ENCODE measurements at places on chromosomes 4 and X.

DNA sequence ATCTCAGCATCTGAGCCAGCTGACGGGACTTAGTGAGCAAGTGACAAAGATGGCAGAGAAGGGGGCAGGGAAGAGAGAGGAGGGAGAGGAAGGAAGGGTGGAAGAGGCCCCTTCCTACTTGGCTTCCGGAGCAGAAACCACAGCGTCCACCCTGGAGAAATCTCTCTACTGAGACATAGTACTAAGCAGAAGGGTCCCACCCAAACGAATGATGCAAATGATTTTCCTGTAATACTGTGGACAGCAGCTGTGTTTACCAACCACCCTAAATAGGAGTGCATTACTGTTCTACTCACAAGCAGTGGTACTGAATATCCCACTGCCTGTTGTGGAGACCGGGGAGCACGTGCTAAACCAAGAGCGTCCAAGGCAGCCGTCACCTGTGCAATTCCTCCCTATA is 29.4 kb downstream of the DTHD1 start:
- DNase-seq = no peak

DNA sequence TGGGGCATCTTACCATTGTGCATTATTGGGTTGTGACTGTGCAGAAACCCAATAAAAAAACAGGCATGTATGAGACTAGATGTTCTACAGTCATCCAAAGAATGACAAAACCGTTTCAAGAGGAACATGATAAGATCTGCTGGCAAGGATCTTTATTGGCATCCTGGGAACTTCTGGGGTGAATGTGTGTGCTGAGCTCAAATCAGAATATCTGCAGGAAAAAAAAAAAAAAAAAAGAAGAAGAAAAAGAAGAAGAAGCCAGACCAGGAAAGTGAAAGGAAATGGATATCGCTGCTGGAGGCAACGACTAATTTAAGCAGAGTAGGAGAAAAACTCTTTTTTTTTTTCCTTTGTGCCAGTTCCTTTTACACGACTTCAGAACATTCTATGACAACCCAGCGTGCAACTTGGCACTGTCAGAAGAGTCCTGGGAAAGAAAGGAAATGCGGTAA is 484.2 kb upstream of the BOD1L1 start:
- peak; percentile 62 for DNase-seq

GRCh38 chr4:145785391-145786008 is 105.6 kb downstream of the C4orf51 start:
- no peak for DNase-seq

DNA sequence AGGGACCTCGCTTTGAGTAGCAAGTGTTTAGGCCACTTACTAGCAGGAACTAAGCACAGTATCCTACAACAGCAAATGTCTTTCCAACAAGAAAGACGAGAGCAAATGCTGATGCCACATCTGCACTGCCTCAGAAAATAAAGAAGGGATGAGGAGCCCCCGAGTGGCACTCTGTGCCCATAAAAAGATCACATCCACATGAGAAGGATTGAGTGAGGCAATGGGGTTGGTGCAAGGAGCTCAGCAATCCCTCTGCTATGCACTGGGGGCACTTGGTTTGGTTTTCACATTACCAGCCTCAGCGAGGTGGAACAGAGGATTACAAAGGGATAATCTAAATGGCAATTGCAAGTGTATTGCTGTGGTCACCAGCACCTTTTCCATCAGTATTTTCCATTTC is 252.8 kb upstream of the SLC7A11 start:
- peak; percentile 44 for DNase-seq

DNA sequence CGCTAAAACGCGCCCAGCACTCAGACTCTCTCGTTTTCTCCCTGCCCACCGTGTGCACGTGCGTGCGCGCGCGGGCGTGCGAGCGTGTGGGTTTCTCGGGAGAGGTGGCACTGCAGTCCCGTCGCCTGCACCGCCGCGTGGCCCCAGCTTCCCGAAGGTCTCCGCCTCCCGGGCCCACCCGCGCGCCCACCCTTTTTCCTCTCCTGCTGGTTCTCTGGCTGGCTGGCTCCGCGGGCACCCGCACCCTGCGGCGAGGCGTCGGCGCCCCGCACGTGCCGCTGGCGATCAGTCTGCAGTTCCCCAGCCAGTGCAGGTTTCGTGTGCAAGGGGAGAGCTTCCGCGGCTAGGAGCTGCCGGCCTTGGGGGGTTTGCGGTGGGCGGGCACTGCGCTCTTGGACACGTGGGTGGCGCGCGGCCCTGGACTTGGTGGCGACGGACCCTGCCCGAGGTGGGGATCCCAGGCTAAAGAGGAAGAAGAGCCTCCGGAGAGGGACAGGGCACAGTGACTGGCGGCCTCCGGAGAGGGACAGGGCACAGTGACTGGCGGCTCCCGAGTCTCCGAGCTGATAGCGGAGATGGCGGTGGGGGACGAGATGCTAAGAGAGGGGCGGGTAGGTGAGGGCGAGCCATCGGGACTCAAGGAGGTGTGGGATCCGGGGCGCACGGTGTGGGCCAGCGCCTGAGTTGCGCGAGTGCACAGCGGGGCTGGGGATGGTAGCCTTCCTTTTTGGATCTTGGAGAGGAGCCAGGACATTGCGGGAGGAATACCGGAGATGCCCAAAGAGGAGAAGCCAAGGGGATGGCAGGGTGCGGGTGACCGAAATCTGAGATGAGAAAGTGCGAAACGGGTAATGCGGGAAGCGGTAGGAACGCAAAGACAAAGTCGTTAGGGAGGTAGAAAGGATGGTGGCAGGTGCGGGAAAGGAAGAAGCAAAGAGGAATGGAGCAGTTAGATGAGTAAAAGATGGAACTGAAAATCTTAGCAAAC is at the start of gene FAM184B:
Gene FAM184B (minus strand): TSS at position 322 of the 988 bp plus-strand sequence. CDS start 322 bp downstream, outside the sequence.
- peak; percentile 14 for DNase-seq

DNA sequence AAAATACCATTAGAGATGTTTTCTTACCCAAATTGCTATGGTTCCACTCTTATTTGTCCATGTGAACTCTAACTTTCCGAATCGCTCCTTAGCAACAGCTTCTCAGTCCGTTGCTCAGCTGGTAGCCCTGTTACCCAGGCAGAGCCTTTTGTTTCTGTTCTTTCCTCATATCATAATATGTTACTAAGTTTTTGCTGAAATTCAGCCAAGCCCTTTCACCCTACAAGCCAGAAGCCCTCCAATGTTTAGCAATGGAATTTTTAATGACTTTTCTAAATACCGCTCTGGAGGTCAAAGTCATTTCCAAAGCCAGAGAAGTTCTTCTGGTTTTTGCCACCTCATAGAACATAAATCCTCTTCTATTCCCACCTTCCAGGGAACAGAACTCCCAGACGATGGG is 1029.5 kb downstream of the C4orf33 start:
- DNase-seq = no peak

DNA sequence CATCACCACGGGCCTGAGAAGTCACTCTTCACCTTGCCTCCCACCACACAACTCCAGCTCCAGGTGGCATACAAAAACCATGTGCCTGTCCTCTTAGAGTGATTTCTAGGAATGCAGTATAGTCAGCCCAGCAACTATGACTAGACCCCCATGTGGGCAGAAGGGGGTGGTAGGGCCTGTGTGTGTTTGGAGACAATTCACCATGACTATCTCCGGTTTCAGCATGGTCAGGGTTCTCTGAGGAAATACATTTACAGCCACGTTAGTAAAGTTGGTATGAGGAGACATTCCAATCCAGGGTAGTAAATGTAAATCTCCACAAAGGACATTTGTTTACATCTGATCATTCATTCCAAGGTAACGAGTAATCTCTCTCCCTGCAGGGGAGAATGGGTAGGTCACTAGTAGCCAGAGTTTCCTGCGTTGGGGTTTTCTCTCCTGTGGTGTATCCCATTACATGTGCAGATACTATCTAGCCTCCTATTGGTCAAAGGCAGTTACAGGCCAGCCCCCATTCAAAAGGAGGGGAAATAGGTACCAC is 4.2 kb upstream of the MTMR1 start:
- DNase-seq = peak; percentile 95

GRCh38 chrX:42241421-42241820 is 318.1 kb upstream of the CASK start:
- peak; percentile 3 for DNase-seq

DNA sequence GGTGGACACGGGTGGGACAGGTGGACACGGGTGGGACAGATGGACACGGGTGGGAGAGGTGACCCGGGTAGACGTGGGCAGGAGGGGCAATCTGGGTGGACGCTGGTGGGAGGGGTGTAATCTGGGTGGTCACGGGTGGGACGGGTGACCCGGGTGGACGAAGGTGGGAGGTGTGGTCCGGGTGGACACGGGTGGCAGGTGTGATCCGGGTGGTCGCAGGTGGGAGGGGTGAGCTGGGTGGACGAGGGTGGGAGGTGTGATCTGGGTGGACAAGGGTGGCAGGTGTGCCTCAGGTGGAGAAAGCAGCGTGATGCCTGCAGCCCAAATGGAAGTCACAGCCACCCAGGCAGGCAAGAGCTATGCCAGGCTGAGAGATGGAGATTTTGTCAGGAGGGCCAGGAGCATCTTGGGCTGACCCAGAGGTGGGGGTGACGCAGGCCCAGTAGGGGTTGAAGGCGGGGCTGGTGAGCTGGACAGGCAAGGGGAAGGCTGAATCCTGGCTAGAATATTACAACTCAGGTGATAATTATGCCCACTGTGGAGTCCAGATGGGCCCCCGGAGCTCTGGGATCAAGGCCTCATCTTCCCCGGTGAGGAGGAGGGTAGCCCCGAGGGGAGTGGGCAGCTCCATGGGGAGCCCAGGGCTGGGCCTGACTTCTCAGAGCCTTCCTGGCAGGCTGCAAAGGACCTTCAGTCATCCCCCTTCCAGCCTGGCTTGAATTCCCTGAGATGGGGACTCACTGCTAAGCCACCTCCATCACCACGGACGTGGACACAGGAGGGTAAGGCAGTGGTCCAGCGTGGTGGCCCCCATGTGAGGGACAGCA is 100.0 kb downstream of the ADRA2C start:
- no peak for DNase-seq

- DNase-seq = no peak
Measured at GRCh38 chr4:26346203-26346620, 25.4 kb downstream of the RBPJ start.

DNA sequence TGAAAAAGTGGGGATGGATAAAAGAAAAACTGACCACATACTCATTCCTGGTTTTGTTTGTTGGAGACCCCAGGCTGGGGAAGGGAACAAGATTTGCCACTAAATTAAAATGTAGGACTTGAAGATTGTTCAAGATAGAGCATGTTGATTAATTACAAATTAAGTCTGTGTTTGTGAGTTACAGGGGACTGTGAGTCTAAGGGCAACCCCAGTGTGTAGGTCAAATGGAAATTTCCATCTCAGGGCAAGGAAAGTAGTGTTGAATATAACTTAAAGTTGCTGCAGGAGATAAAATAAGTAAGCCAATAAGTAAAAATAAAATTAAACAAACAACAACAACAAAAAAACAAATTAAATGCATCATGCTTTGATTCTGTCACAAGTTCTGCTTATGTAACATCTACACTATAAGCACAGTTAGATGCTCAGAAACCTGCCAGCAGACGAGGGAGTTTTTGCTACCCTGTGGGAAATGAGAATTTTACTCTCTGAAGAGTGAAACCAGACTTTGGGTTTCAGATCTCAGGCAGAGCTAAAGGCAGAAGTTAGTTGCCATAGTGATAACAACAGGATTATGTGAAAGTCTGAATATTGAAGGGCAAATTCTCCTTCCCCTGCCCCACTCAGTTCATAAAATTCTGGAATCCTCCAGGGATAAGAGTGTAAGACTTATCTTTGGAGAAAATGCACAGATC is 352.3 kb downstream of the GRXCR1 start:
- DNase-seq = no peak

GRCh38 chr4:184231573-184231972 is 13.9 kb upstream of the ENPP6 start:
- no peak for DNase-seq

GRCh38 chrX:44432641-44433040 is 89.2 kb upstream of the EFHC2 start:
- DNase-seq = peak; percentile 27

- no peak for DNase-seq
Measured at GRCh38 chr4:72887152-72887551, 182.4 kb downstream of the COX18 start.

DNA sequence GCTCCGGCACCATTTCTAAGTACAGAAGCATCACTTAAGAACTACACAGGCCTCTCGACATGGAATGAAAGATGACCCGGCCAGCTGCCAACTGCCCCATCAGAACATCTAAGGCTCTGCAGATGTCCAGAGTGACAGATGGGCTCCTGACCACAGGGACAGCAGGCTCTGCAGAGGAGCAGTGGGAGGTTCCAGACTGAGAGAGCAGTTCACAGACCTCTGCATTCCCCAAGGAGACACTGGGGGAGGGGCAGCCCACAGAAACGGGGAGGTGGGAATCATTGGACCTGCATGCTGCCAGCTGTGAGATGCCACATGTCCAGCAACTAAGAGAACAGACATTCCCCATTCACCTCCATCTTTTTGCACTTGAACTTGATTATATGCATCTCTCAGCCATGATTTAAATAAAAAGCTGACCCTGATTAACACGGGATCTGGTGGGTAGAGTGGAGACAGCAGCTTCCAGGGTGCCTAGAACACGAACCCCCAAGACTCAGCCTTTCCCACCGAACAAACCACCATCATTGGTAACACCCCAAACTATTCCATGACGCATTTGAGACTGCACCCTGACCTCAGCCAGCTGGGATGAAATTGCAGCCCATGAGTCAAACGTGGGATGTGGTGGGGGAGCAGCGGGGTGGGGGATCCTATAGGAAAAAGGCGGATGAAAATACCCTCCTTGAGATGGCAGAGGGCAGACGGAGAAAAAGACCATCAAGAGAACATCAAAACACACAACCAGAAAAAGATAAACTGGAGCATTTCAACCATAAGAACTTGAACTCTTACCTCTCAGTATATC is 47.2 kb downstream of the AFAP1 start:
- peak; percentile 85 for DNase-seq

GRCh38 chrX:69024931-69025330 is 140.3 kb downstream of the PJA1 start:
- peak; percentile 49 for DNase-seq

- no peak for DNase-seq
Measured at GRCh38 chr4:81031796-81032551, 1.5 kb downstream of the BMP3 start.

GRCh38 chrX:39972340-39972739 is 125.4 kb downstream of the BCOR start:
- DNase-seq = peak; percentile 69

- DNase-seq = no peak
Measured at GRCh38 chr4:40492691-40493090, 137.0 kb downstream of the RBM47 start.

GRCh38 chr4:174352061-174352819 is 68.5 kb downstream of the CEP44 start:
- DNase-seq = no peak

GRCh38 chr4:12439633-12440305 is 1011.1 kb upstream of the HS3ST1 start:
- DNase-seq = no peak

GRCh38 chrX:104488811-104489210 is 77.2 kb upstream of the IL1RAPL2 start:
- DNase-seq = no peak

GRCh38 chrX:150421816-150422215 is 58.7 kb downstream of the MAMLD1 start:
- DNase-seq = peak; percentile 6

GRCh38 chr4:140756319-140757231 is at the start of gene TBC1D9:
TBC1D9 (minus strand) TSS chr4:140756385; CDS start chr4:140756045, 340 bp downstream.
- peak; percentile 85 for DNase-seq

DNA sequence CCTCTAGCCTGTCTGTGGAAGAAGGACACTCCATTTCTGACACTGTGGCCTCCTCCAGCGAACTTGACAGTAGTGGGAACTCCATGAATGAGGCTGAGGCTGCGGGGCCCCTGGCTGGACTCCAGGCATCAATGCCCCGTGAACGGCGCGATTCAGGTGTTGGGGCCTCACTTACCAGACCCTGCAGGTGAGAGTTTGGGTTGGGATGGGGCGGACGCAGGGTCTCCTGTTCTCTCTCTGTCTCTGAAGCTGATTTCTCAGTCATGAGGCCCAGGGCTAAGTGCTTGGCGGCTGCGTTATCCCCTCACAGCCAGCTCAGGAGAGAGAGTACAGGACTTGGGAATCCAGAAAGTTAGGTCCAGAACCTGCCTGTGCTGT is 71.0 kb downstream of the STARD8 start:
- DNase-seq = no peak
